ENCODE measurements at places on chromosomes 12 and 14.

DNA sequence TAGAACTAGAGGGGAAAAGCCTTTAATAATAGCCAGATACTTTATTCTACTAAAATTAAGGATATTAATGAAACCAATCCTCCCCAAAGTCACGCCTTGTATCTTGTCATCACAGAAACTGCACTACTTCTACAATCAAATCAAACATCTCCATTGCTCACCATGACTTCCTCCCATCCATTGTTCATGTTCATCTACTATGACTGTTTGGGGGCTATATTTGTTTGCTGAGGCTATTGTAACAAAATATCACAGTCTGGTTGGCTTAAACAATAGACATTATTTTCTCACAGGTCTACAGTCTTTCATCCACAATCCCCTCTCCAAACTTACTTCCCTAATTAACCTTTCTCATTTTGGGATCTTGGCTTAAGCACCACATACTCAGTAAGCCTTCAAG lies 193.6 kb upstream of the FSCB start:
- no peak for DNase-seq

DNA sequence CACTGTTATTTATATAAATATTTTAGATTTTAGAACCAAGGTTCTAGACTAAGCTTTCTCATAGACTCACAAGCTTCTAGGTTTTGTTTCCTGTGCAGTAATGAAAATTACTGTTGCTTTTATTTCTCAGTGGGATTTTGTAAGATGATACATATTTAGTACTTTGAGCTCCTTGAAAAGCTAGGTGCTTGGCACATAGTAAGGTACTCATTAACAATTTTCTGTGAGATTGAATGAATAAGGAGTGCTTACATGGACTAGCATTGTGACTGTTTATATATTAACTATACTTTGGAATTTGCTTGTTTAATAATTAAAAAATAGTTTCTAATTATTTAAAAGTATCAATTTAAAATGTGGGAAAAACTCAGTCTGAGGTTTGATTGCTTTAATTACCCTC lies 85.7 kb downstream of the MIA2 start:
- DNase-seq: no peak

GRCh38 chr12:41339784-41340183 lies 151.7 kb downstream of the PDZRN4 start:
- no peak for DNase-seq

DNA sequence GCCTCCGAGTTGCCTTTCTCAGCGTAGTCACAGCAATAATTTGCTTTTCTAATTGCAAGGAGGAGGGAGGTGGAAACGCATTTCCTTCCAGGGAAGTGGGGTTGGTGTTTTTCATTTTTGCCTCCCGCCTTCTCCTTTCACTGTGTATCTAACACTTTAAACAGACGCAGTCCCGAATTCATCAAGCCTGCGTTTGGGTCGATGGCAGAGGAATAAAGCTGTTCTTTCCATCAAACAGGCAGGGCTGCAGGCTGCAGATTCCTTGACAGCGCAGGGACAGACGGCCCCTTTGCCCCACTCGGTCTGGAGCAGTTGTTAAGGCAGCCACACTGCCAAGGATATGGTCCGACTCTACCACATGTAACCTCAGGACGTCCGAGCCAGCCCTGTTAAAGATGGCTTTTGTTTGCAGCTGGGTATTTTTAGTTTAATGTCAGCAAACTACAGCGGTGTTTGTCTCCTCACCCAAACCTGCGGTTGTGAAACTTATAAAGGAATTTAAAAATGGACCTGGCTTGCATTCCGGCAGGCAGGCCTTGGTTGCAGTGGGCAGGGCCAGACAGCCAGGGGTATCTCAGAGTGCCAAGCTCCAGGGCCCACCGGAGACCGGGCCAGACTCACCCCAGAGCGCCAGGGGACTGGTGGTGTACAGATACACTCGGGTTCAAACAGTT lies 2.1 kb downstream of the CHST11 start:
- no peak for DNase-seq

DNA sequence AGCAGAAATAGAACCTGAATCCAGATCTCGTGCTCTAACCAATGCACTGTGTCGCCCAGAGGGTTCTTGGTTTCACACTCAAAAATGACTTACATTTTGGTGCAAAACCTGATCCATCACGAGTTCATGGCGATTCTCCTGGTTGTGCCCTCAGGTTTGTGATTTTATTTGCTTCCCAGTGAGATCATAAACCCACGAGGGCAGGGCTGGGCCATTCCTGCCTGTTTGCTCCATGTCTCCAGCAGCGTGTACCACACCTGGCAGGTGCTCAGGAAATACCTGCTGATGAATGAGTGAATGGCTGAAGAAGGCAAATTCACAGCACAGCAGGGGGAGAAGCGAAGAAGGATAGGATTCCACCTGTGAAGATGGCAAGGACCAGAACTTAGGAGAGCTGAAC lies 9.4 kb downstream of the ACACB start:
- no peak for DNase-seq

DNA sequence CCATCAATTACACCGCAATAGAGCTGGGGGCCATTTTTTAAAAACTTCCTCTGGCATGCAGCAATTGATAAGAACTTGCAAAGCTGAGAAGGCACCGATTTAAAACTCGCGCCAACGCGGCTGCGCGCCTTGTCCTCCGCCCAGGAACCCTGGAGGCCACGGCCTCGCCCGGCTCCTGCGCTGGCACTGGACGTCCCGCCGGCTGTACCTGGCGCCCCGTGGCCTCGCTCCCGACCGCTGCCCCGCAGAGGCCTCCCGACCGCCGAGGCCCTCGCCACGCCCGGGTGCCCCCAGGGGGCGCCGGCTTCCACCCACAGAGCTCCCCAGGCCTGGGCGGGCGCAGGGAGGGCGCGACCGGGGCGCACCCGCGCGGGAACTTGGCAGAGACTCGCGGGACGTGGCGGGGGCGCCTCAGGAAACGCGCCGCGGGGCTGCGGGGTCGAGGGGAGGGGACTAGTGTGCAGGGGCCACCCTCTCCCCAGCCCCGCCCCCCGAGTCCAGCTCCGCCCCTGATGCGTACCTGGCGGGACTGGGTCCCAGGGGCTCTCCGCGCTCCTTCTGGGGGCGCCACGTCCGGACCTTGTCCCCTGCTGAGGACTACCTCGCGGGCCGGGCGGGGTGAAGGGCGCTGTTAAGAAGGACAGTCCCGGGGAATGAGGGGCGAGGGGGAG lies 65.7 kb downstream of the TNFAIP2 start:
- DNase-seq: no peak

DNA sequence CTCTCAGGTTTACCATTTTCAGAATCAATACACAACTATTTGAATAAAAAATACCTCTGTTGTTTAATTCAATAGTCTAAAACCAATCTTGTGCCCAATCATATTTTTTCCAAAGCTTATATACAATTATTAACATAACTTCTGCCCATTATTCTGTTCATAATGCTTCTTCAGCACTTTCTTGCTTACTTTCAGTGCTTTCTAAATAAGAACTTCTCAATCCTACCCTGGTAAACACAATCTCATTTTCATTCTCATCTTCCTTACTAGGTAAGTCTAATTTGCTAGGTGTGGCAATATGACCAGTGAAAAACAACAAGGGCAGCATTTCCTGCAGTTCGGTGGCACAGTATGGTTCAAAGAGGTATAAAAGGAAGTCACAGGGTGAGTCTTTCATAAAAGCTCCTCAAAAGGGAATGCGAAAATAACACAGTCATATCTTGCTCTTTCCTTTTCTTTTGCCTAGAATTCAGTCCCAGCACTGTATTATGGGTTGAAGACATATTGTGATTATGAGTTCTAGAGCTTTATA lies 103.5 kb downstream of the FOXG1 start:
- no peak for DNase-seq

GRCh38 chr14:70905301-70905700 lies 2.0 kb upstream of the PCNX1 start:
- DNase-seq: no peak

DNA sequence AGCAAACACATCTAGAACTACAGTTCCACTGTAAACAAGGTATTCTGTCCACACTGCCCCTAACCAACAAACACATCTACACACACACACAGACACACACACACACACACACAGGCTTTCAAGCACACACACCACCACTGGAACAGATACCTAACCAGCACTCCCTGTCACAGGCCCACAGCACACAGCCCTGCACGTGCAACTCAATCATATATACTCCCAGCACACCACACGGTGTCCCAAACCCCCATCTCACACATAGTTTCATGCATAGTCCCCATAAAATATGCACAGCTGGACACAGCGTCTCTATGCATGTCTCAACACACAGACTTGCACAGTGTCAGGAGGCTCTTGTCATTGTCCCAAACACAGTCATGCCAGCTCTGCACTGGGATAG lies 27.6 kb downstream of the KRT8 start:
- DNase-seq: no peak

GRCh38 chr12:31005944-31006361 lies 67.7 kb upstream of the DDX11 start:
- DNase-seq: no peak

GRCh38 chr12:79673354-79673753 lies 17.4 kb downstream of the PAWR start:
- DNase-seq: no peak

DNA sequence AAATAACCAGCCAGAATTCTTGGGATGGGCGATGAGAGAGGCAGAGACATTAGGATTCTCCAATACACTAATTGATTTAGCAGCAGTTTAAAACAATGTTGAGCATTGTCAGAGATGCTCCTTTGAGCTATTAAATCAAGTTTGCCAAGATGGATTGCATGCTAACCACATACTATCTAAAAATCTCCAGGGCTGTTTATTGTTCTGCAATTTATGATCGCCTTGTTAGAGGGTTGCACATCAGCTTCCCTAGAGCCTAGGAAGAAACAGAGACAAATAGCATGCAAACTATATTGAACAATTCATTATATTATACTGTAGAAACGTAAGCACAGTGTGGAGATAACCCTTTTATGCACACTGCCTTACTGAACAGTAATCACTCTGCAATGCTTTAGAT lies 599.9 kb downstream of the SOX5 start:
- DNase-seq: no peak

DNA sequence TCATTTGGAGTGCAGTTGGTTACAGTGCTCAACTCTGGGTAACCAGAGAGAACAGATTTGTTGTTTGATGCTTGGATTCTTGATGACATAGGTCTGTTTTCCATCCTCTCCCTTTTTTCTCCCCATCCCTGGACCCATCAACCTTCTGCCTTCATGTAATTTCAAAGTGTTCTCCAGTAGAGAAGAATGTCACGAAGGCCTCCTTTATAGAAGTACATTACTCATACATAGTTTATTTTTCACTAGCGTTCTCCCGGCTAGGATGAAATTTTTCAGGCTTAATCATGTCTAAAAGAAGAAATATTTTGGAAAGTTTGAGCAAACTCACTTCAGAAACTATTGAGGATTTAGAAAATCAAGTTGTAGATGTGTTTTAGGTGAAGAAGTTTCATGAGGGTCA lies 20.9 kb upstream of the APPL2 start:
- no peak for DNase-seq

GRCh38 chr14:63192085-63192484 lies 12.2 kb upstream of the RHOJ start:
- DNase-seq: no peak

DNA sequence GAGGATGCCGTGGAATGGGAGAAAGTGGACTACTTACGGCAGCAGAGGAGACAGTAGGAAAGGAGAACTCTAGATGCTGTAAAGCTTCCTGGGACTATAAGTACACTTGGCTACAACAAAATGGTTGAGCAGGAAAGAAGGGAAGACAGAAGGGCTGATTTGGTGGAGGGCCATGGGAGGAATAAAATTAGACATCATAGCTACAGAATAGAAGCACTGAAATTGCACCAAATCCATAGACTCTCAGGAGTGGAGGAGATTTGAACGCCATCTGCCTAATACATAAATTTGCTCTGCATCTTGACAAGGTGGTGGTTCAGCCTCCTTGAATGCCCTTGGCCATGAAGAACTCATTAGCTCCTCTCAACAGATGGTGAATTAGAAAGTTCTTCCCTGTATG lies 16.3 kb upstream of the DCP1B start:
- no peak for DNase-seq

GRCh38 chr14:68862954-68863594 lies 70.2 kb upstream of the ZFP36L1 start:
- peak; percentile 24 for DNase-seq

DNA sequence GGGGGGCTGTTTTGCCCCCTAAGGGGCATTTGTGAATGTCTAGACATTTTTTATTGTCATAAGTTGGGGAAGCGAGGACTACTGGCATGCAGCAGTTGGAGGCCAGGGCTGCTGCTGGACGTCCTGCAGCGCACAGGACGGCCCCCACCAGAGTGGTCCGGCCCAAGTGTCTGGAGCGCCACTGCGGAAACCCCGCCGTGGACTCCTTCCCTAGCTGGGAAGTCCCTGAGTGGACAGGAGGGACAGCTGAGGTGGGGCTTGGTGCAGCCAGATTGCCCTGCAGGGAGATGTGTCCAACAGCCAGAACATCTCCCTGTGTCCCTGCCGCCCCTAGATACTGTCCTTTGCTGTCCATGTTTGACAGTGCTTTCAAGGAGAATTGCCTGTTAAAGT lies 5.5 kb downstream of the CKB start:
- no peak for DNase-seq

DNA sequence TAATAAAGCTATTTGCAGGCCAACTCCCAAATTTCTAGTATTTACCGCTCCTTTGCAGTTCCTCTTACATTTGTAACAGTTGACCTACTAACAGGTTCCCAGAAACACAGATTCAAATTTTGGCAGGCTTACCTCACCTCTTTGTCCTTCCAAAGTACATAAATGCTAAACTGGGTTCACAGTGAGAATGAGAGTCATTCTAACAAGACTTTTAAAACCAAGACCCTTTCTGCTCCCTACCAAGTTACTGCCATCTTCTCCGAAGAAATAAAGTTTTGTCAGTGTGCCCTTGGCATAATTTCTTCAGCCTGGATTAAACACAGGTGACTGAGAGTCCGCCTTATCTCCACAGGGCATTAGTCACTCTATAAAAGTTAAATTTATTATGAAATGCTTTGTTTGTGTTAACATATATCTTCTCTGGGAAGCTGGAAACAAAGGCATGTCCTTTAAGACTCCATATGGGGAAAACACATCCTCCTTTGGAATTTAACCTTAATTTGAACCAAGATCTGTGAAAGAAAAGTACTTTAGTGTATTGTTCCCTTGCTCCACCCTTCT lies 28.2 kb downstream of the FOXA1 start:
- DNase-seq: no peak

GRCh38 chr14:42112108-42112507 lies 505.4 kb downstream of the LRFN5 start:
- no peak for DNase-seq

DNA sequence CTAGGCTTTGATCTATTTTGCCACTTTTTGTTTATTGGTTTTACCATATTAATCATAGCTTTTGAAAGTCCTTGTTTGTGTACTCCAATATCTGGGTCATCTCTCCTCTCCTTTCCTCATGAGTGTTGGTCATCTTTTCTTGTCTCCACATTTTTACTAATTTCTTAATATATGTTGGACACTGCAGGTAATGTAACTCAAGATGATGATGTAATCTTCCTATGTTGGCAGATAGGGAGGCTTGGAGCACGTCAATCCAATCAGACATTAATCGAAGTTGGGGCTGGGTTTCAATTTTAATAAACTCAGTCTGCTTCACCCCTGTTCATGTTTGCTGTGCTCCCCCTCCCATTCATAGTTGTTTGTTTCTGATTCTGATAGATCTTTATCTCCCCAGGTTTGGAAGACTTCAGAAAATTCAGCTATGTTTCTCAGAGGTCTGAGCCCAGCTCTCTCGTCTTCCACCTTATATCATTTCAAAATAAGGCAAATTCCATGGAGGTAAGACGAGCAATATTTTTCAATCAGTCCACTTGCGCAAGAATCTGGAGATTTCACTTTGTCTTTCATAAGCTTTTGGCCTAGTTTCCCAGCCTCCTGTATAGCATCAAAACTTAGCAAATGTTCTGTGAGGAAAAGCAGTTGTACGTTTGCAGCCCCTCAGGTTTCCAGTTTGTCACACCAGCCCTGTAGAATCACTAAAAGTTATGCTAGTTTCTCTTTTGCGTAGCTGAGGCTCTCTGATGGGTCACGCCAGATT lies 504.1 kb downstream of the TMTC2 start:
- no peak for DNase-seq

Measured in NCI-H2081 treated with DMSO at 0.1 percent for 48 hours (cell line).